ENCODE measurements at places on chromosomes 7 and 10. TPM values are rescaled to one million over a fixed set of nuclear protein-coding genes. Genes with fewer than 3 reads are reported as not detected.

DNA sequence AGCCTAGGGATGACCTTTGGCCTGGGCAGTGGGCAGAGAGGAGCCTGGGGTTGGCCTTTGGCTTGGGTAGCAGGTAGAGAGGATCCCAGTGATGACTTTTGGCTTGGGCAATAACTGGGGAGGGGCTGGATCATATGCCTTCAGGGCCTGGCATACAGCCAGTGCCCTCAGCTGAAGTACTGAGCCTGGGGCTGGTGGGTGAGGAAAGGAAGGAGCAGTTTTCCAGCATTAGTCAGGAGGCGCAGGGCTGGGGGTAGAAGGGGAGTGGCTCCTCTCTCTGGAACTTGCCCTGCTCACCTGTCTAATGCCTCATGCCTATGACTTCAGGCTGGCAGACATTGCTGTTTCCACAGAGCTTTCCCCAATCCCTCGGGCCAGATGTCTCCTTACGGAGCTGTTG is 15.2 kb upstream of the COMTD1 start:
- H3K4me1 ChIP-seq, result no peaks in the 10 kb centered on the region
- no peak overlapping the region for H3K4me3 ChIP-seq
- no peaks in the 10 kb centered on the region for H3K27me3 ChIP-seq
- H3K27ac ChIP-seq, result no peak overlapping the region
- no peaks in the 10 kb centered on the region for H3K36me3 ChIP-seq

DNA sequence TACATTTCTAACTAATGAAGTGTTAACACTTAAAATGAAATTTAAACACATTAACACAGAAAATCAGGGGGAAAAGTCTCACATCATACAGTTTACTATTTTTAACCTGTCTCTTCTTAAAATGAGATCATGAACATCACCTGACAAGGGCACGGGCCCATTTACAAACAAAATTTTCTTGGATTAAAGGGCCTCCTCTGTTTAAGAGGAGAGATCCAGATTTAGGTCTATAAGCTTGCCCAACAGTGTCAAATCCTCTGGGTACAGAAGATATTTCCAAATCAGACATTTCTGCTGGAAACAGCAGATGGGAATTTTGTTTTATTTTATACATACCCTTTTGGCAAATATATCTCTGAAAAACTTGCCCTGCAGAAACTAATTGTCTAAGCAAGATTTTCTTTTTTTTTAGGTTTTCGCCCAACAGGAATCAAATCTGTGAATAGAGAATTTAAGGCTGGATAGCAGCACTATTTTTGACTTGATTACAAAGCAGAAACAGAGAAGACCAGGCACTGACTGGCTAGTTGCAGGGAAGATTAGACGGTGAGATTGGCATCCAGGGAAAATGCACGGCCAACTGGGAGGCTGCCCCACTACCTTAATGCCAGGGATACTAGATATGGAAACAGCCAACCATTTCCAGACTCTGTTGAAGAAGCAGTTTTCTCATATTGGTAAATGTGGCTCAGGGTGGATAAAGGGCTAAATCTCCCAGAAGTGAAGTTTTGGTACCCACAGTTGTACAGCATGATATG is 173.4 kb downstream of the LRRN3 start:
- H3K27me3 ChIP-seq, result no peaks in the 10 kb centered on the region
- no peak overlapping the region for H3K27ac ChIP-seq
- no peaks in the 10 kb centered on the region for H3K36me3 ChIP-seq
- no peak overlapping the region for H3K4me3 ChIP-seq
- DNase-seq, result no peak

DNA sequence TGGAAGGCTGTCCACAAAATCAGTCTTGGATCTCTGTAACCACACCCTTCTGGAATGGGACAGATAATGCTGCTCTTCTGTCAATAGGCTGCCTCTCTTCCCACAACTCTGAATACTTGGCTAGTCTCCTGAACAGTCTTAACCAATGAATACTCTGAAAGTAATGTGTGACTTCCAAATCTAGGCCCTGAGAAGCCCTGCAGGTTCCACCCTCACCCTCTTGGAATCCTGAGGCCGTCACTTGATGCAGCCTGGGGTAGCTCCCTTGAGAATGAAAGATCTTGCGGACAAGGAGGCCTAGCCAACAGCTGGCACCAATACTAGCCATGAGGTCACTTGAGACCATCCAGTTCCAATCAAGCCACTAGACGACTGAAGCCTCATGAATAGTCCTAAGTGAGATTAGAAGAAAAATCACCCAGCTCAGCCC is 109.2 kb downstream of the ARHGAP12 start:
- no peak for DNase-seq
- no peaks in the 10 kb centered on the region for H3K27me3 ChIP-seq
- no peaks in the 10 kb centered on the region for H3K4me1 ChIP-seq
- no peaks in the 10 kb centered on the region for H3K36me3 ChIP-seq

DNA sequence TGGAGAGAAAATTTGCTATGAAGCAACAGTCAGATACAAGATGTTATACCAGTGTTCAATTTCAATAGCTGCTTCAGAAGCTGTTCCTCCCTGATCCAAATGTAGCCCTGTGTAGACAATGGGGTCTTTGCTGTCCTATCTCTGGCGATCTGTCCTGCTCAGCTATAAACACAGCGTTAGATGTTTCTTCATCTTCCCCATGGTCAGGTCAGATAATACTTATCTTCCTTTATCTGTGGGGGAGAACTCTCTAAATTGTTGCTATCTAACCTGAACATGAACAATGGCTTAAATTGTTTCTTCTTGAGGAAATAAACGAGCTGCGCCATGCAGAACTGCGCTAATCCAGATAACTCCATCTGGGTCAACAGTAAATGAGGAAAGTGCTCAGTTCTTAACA is 15.6 kb upstream of the KIAA1217 start:
- no peak for DNase-seq
- no peaks in the 10 kb centered on the region for H3K36me3 ChIP-seq
- no peaks in the 10 kb centered on the region for H3K27me3 ChIP-seq
- no peak overlapping the region for H3K4me3 ChIP-seq

DNA sequence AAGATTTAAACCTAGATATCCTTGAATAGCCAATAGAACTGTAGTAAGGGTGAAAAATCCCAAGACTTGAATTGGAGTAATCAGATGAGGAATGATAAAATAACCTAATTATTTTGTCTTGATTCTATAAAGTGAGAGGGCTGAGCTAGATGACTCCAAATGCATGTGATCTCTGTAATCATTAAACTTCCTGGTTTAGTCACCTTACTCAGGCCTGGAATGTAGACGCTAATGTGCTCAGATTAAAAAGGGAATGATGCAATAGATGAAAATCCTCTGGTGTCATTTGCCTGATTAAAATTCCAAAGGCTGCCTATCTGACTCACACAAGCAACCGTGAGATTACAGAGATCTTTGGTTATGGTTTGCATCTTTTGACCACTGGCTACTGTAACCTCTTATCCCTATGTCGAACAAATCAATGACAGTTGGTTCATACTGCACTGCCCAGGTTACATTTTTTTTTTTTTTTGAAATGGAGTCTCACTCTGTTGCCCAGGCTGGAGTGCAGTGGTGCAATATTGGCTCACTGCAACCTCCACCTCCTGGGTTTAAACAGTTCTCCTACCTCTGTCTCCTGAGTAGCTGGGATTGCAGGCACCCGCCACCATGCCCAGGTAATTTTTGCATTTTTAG is 2.9 kb upstream of the HKDC1 start:
- no peak overlapping the region for H3K27ac ChIP-seq
- no peak overlapping the region for H3K4me3 ChIP-seq
- no peak for DNase-seq

Gene PAX4
- not detected for polyA plus RNA-seq

GRCh38 chr10:123869020-123869414 is 22.6 kb downstream of the CPXM2 start:
- H3K27ac ChIP-seq, result no peak overlapping the region
- no peaks in the 10 kb centered on the region for H3K36me3 ChIP-seq
- no peak overlapping the region for H3K4me3 ChIP-seq
- no peaks in the 10 kb centered on the region for H3K27me3 ChIP-seq
- H3K4me1 ChIP-seq, result no peaks in the 10 kb centered on the region

DNA sequence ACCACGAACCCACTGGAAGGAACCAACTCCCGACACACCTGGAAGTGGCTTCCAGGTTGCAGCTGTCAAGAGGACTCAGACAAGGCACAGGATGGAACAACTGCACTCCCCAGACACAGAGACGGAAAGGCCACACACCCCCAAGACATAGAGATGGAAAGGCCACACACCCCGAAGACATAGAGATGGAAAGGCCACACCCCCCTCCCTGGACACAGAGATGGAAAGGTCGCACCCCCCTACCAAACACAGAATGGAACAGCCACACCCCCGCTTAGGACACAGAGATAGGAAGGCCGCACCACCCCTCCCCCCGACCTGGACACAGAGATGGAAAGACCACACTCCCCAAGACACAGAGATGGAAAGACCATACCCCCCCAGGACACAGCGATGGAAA is 7.6 kb downstream of the ZNF511 start:
- no peaks in the 10 kb centered on the region for H3K27me3 ChIP-seq
- H3K4me1 ChIP-seq, result peaks cover 9% of the 10 kb centered on the region
- no peak overlapping the region for H3K4me3 ChIP-seq
- H3K36me3 ChIP-seq, result no peaks in the 10 kb centered on the region
- no peak overlapping the region for H3K27ac ChIP-seq
- no peak for DNase-seq

- H3K36me3 ChIP-seq, result no peaks in the 10 kb centered on the region
- no peak overlapping the region for H3K4me3 ChIP-seq
- H3K4me1 ChIP-seq, result no peaks in the 10 kb centered on the region
- DNase-seq, result no peak
Observed at GRCh38 chr10:130493446-130494145, 357.4 kb downstream of the GLRX3 start.

DNA sequence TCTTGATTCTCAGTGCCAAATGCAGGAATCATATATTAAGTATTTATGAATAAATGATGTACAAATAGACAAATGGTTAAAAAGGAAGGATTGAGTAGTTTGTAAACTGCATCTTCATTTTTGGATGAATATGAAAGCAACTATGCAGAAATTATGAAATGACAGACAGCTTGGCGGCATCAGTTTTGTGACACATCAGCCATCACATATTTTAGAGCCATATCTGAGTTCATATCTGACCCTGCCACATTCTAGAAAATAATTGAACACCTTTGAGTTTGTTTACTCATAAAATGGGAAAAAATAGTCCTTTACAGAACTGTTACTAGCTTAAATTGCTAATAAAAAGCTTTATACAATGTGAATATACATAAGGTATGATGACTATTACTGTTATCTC is 448.2 kb downstream of the KIF20B start:
- H3K4me1 ChIP-seq, result no peaks in the 10 kb centered on the region
- H3K36me3 ChIP-seq, result no peaks in the 10 kb centered on the region
- no peaks in the 10 kb centered on the region for H3K27me3 ChIP-seq
- no peak overlapping the region for H3K27ac ChIP-seq
- no peak for DNase-seq

- no peak for DNase-seq
- H3K27me3 ChIP-seq, result no peaks in the 10 kb centered on the region
- H3K27ac ChIP-seq, result no peak overlapping the region
- H3K4me3 ChIP-seq, result no peak overlapping the region
Observed at GRCh38 chr10:70352401-70353097, 29.9 kb downstream of the LRRC20 start.

DNA sequence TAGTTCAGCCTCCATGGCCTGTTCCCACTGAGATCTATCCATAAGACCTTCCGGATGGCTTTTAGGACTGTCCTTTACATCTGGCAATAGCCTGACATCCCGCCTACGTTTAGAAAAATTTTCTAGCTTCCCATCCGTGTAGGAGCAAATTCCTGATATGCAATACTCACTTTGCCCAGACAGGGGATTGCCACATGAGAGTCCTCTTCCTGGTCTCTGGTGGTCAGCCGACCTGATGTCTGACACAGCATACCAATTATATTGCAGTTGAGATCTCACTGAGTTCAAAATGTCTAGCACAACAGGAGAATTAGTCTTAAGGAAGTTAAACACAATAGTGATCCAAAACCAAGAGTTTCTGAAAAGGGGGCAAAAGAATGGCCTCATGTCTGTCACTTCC is 9.4 kb upstream of the ETV1 start:
- no peaks in the 10 kb centered on the region for H3K36me3 ChIP-seq
- DNase-seq, result no peak
- no peaks in the 10 kb centered on the region for H3K27me3 ChIP-seq

DNA sequence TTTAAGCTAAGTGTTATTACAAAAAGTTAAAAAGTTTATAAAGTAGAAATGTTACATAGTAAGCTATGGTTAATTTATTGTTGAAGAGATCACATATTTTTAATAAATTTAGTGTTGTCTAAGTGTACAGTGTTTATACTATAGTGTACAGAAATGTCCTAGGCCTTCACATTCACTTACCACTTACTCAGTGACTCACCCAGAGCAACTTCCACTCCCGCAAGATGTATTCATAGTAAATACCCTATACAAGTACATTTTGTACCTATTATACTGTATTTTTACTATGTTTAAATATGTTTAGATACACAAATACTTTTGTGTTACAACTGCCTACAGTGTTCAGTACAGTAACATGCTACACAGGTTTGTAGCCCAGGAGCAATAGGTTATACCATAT is 69.2 kb downstream of the DNAJC1 start:
- no peaks in the 10 kb centered on the region for H3K36me3 ChIP-seq
- no peaks in the 10 kb centered on the region for H3K4me1 ChIP-seq
- no peaks in the 10 kb centered on the region for H3K27me3 ChIP-seq
- no peak overlapping the region for H3K4me3 ChIP-seq
- no peak overlapping the region for H3K27ac ChIP-seq

Gene CLIP2
- polyA plus RNA-seq, result 0.36 TPM

Gene CNPY1
- polyA plus RNA-seq, result not detected

Gene TAF5
- polyA plus RNA-seq, result 2.5 TPM

- no peaks in the 10 kb centered on the region for H3K36me3 ChIP-seq
- peaks cover 15% of the 10 kb centered on the region for H3K4me1 ChIP-seq
- no peaks in the 10 kb centered on the region for H3K27me3 ChIP-seq
- no peak overlapping the region for H3K4me3 ChIP-seq
- no peak overlapping the region for H3K27ac ChIP-seq
Observed at GRCh38 chr10:114026189-114027040, 17.3 kb upstream of the ADRB1 start.

GRCh38 chr7:22712999-22713398 is 14.0 kb upstream of the IL6 start:
- H3K36me3 ChIP-seq, result no peaks in the 10 kb centered on the region
- no peaks in the 10 kb centered on the region for H3K4me1 ChIP-seq
- no peak overlapping the region for H3K4me3 ChIP-seq
- no peak overlapping the region for H3K27ac ChIP-seq

Gene ANKRD30A
- polyA plus RNA-seq, result not detected

- DNase-seq, result no peak
- H3K36me3 ChIP-seq, result no peaks in the 10 kb centered on the region
- no peak overlapping the region for H3K4me3 ChIP-seq
- H3K27me3 ChIP-seq, result no peaks in the 10 kb centered on the region
- no peak overlapping the region for H3K27ac ChIP-seq
- H3K4me1 ChIP-seq, result no peaks in the 10 kb centered on the region
Observed at GRCh38 chr7:1558841-1559625, 3.0 kb upstream of the TMEM184A start.

DNA sequence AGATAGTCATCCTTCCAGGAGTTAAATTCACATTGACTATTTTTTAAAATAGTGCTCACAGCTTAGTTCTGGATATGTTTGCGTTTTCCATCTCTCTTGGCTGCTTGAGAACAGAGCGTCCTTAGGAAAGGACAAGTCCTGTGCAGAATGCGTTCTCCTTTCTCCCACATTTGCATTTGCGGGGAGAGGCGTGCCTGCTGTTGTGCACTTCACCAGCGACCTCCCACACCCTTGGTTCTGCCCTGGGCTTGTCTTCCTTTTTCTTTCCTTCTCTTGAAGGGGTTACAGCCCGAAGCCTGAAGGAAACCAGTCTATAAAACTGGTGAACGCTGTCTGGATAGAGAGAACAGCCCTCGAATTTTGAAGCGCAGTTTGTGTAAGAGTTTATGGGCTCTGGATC is 367.1 kb downstream of the DPP6 start:
- no peaks in the 10 kb centered on the region for H3K36me3 ChIP-seq
- H3K27ac ChIP-seq, result no peak overlapping the region
- no peak for DNase-seq
- H3K4me3 ChIP-seq, result no peak overlapping the region

Measured in CD4-positive, alpha-beta memory T cell (primary cell).